ENCODE measurements at places on chromosomes 12 and 14.

DNA sequence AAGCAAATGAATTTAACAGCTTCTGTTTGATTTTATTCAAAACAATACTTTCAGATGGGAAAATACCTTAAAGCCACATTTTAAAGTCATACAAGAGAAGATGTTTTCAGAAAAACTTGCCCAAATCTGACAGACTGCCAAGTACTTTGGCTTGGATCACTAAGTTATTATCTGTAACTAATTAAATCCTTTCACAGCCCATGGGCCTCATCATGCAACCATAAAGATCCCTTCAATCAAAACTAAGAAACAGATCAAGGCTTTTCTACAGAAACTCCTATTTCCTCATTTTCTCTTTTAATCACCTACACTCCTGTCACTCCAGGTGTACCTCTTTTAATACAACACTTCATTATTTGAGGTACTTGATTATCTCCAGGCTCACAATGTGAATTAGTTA, 28.1 kb downstream of the BLTP3B start:
- DNase-seq = no peak

- DNase-seq = no peak
Observed at GRCh38 chr12:128724468-128725046, 99.2 kb downstream of the SLC15A4 start.

DNA sequence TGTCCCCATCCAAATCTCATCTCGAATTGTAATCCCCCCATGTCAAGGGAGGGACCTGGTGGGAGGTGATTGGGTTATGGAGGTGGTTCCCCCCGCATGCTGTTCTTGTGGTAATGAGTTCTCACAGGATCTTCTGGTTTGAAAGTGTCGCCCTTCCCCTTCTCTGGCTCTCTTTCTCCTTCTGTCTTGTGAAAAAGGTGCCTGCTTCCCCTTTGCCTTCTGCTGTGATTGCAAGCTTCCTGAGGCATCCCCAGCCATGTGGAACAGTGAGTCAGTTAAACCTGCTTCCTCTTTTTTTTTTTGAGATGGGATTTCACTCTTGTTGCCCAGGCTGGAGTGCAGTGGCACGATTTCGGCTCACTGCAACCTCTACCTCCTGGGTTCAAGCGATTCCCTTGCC, 104.0 kb downstream of the CCDC91 start:
- no peak for DNase-seq

DNA sequence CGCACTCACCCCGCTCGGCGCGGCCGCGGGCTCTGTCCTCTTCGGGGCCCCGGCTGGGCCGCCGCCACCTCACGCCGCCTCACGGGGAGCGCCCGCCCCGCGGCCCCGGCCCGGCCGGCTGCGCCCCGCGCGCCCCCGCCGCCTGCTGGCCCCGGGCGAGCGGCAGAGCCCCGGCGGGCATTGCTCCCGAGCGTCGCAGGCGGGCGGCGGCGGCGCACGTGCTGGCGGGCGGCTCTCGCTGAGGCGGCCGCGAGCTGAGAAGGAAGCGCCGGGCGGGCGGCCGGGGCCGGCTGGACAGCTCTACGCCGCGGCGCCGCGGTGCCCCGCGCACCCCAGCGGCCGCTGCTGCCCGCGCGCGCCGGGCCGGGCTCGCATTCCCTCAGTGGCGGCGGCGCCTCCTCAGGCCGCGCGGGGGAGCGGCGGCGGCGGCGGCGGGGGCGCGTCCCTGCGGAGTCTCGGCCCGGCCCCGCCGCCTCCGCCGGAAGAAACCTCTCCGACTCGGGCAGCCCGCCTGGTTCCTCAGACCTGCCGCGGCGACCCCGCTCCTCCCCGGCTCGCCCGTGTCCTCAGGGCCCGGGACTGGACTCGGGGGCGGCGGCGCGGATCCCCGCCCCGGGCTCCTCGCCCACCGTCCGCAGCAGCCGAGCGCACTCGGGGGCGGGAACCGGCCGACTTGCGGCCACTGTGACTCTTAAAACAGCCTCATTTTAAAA, at the start of gene PITPNM2:
PITPNM2 (minus strand) TSS at position 347 of the 713 bp plus-strand sequence. CDS start 116,500 bp downstream, outside the sequence.
- DNase-seq = no peak

DNA sequence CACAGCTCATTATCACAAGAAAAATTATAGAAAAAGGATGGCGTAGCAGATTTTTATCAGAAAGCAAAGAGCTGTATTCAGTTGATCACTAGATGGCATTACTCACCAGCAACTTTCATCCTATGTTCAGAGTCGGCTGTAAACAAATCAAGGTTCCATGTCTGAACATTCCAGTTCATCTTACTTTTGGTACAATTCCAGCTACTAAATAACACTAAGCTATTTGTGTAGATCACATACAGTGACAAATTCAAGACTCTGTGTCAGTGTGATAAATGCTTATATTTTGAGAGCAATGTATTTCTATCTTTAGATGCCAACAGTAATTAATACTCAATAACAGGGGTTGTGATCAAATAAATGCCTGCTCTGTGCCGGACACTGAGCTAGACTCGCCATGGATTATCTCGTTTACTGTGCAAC, 30.1 kb downstream of the NRDE2 start:
- DNase-seq = no peak

DNA sequence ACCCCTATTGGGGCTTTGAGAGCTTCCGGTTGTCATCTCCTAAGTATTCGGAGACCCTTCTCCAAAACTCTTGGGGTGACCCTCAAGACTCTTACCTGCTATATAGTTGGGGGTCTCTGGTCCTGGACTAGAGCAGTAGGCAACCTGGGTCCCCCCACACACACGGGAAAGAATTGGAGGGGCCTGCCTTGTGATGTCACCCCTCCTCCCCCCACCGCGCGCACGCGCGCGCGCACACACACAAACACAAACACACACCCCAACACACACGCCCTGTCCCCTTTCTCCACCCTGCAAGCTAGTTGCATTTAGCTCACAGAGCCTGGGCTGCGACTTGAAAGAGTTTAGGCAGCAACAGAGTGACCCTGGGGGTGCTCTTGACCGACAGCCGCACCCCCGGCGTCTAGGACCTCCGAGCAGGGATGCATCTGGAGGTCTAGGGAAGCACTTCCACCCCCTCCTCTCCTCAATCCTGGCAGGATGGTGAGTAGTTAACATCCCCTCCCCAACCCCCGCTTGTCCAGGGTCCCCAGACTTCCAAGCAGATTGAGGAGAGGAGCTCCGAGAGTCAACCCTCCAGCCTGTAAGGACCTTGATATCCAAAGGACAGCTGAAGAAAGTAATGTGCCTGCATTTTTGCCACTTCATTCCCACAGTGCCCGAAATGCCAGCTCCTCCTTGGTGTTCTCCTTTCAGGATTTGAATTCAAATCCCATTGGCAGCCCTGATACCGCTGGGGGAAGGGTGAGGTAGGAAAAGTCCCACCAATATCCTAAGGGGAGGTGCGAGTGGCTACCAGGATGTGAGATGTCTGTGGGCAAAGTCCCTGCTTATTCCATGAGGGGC, 1.4 kb upstream of the DNAJC14 start:
- DNase-seq = no peak
